ENCODE measurements at places on chromosomes 5 and 9.

- no peak for DNase-seq
Measured at GRCh38 chr5:91556-92263, at the start of gene PLEKHG4B. TSS of gene PLEKHG4B (plus strand) at chr5:92168. CDS start at chr5:92232, 64 bp downstream.

GRCh38 chr9:115211413-115212124 lies 93.6 kb upstream of the TNC start:
- no peak for DNase-seq

DNA sequence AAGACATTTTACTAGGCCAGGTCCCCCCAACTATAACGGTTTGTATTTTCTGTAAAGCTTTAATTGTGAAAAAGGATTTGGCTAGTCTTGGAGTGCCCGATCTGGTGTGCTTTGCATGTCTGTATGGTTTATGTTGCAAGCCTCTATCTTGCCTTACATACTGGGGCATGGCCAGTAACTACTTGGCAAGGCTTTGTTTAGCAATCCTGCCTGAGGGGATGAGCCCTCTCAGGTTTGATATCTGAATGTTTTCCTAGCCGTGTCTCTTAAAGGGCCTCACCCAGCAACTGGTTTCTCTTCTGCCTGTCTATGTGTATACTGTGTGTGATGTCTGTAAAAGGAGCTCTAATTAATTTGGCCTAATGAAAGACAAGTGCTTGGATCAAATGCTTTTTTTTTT lies 61.3 kb upstream of the SPINK5 start:
- no peak for DNase-seq

DNA sequence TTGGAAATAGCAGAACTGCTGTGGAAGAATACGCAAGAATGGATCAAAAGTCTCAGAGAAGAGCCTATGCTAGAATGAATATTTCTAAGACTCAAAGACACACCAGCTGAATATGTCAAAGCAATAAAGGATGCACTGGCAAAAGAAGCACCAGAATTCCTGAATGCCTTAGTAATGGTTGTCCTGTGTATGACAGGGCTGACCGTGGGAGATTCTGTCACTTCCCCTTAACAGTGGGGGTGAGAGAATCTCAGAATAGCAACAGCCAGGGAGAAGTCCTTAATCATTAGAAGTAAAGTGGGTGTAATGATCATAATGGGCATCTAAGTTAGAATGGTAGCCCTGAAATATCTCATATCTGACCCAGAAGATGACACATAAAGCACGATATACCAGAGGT lies 14.6 kb upstream of the PRR16 start:
- DNase-seq: no peak

- DNase-seq: no peak
Measured at GRCh38 chr9:93200989-93201334, 17.0 kb downstream of the WNK2 start.

DNA sequence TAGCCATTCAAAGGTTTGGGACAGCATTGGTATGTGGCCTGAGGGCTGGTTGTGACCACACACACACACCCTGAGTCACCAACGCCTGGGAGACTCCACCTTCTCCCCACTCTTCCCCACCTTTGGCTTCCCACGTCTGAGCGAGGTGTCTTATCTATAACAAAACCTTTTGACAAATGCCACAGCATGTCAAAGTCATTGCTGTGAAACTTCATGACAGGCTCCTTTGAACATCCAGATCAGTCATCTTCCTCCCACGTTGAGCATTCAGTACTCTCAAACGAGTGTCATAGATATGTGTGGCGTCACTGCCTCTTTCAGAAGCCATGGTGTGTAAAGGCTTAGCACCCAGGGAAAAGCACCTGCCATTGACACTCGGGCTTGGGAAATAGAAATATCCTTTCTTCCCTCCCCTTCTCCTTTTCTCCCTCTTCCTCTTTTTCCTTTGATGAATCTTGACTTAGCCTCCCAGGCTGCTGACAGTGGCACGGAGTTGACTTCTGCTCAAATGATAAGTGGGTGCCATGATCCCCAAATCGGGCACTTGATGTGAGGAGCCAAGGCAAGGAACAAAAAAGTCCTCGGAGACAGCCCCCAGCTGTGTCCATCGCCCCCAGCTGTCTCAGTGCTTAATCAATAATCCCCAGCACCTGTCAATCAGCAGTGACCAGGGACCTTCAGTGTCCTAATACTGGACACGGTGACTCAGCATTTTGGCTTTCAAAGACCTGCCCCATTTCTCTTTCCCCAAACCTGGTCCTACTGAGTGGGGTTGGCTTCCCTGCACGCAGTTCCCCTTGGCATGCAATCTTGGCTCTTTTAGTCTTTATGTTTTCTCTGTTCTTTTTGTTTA lies 114.8 kb downstream of the FGF18 start:
- DNase-seq: no peak

DNA sequence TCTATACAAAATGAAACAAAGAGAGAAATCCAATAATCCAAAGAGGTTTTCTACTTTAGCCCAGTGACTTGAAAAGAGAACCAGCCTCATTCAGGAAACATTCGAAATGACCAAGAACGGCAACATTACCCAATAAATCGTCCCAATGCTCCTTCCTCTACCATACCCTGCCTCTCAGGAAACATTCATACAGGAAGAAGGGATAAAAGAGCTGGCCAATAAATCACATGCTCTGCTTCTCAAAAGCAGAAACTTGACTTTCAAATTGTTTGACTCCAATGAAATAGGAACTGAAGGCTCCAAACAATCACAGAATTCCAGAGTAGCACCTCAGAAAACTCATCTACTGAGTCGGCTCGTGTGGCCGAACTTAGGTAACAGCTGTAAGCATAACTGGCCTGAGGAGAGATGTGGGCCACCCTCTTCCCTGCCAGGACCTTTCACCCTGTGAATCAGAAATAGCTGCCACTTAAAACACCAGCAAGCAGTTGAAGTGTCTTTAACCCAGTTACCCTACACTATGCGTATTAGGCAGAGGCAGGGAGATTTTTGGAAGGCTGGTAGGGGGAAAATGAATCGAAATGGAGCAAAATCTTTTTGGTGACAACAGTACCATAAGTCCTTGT lies 14.6 kb downstream of the ARL15 start:
- DNase-seq: no peak

- DNase-seq: peak; percentile 3
Measured at GRCh38 chr5:112183103-112183711, 235.9 kb downstream of the EPB41L4A start.

DNA sequence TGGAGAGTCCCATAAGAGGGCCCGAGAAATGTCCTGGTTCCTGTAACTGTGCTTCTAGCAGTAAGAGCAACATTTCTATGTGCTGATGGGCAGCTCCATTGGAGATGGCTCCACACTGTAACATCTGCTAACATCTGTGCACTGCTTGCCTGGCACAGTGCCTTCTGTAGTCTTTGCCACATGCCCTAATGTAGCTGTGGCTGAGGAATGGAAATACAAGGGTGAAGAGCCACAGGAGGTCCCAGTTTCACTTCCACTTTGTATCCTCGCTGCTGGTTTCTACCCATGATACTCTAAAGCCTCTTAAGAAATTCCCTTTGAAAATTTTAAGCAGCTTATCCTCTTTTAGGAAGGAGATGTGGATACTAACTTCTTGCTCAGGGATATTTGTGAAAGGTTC lies 97.4 kb downstream of the HOMER1 start:
- DNase-seq: no peak

DNA sequence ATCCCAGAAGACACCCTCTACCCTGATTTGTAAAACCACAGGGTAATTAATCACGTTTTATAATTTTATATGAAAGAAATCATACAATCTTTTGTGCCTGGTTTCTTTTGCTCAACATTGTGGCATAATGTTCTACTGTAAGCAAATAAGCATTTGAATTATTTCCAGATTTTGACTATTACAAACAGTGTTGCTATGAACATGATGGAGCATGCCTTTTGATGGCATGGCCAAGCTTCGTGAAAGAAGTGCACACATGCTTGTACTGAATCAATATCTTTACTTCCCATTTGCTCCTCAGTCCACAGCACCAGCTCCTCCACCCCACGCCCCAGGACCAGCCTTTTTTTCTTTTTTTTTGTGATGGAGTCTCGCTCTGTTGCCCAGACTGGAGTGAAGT lies 29.9 kb downstream of the ACSL6 start:
- no peak for DNase-seq

DNA sequence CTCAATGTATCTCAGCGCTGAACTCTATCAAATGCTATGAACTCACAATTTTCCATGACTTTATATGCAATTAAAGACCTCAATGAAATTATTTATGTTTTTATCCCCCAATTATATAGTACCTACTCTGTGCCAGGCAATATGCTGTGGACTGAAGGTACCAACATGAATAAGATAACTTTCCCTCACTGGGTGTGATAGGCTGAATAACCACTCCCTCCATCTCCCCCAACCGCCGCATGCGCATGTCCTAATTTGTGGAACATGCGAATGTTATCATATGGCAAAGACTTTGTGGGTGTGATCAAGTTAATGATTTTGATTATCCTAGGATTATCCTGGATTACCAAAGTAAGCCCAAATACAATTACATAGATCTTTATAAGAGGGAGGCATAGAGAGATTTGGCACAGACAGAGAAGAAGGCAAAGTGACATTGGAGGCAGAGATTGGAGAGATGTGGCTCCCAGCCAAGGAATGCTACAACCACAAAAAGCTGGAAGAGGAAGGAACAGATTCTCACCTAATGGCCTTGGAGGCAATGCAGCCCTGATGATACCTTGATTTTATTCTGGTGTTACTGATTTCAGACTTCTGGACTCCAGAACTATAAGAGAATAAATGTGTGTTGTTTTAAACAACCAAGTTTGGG lies 149.1 kb upstream of the VCAN start:
- no peak for DNase-seq

DNA sequence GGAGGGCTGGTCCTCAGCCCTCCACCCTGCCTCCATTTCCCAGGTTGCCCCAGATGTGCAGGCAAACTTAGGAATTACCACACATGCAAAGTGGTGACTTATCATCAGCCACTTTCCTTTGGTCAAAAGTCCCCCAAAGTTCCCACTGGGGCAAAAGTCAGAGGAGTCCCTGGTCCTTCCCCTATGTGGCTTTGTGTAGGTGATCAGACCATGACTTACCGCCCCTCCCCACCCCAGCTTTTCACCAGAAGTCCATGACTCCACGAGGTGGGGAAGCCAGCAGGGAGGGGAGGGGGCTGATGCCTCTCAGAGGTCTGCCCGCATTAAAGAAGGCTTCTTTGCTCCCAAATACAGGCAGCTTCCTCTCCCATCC lies 5.8 kb downstream of the TRAF1 start:
- no peak for DNase-seq

DNA sequence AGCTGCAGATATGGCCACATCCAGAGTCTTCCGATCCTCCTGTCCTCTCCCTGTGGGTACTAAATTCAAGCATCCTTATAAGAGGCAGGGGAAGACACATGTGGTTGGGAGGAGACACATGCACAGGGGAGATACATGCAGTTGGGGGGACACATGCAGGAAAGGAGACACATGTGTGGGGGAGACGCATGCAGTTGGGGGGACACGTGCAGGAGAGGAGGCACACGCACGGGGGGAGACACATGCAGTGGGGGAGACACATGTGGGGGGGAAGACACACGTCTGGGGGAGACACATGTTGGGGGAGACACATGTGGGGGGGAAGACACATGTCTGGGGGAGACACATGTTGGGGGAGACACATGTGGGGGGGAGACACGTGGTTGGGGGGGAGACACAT lies 21.2 kb upstream of the OLFM1 start:
- DNase-seq: no peak

DNA sequence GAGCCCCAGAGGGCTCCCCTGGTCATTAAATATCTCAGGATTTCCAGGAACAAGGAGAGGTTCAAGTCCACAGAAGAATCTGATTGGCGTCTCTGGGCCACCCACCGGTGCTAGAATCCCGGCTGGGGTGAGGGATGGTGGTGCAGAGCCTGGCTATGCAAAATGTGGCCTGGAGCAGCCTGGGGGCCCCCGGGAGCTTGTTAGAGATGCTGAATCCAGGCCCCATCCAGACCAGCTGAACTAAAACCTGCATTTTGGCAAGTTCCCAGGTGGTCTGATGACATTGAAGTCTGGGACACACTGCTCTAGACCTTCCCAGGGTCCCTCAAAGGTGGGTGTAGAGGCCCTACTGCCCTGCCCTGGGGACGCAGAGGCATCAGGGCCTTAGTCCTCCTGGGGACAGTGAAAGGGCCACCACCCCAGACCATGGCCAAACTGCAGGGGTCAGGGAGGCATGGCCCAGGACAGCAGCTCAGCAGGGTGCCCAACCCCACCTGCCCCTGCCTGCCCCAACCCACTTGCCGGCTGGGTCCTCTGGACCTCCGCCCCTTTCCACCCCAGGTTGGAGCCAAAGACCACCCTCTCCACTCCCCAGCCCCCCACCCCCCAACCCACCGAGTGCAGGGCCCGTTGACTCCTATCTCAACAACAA lies 34.7 kb downstream of the ADAMTS2 start:
- DNase-seq: no peak

GRCh38 chr5:131854134-131854533 lies 57.3 kb upstream of the FNIP1 start:
- no peak for DNase-seq

GRCh38 chr5:95102687-95103086 lies 182.2 kb downstream of the MCTP1 start:
- no peak for DNase-seq

GRCh38 chr9:91818225-91818585 lies 131.8 kb downstream of the ROR2 start:
- no peak for DNase-seq

DNA sequence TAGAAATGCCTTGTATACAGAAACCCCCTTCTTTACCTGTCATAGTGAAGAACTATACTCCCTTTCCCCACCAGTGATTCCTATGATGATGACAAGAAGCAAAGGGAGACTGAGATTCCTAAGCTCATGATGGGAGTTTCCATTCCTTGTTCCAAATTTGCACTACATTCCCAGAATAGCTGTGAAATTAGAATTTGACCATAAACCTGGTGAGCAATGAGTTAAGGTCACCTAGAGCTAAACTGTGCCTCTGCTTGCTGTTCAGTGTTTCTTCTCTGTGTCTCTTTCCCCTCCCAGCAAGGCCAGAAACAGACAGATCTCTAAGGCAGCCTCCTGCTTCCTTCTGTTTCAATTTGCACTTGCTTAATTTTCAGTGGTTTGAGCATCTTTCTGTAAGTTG lies 332.1 kb downstream of the PIK3R1 start:
- DNase-seq: no peak

- DNase-seq: no peak
Measured at GRCh38 chr5:138972230-138972629, 97.1 kb upstream of the LRRTM2 start.

- DNase-seq: no peak
Measured at GRCh38 chr9:78448960-78449673, 152.2 kb downstream of the PSAT1 start.

DNA sequence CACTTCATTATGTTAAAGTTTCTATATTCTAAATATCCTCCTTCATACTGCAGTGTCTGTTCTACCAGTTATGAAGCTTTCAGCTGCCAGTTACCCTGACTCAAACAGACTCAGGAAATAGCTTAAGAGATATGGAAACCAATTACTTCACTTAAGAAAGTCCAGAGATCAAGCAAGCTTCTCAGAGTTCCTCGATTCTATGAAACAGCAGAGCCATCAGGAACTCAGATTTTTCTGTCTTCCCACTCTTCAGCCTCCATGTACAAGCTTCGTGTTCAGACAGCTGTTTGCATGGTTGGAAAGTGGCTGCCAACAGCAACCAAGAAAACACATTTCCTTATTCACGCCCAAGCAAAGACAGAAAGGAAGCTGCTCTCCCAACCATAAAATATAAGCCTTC lies 216.1 kb downstream of the ACTL7B start:
- DNase-seq: no peak

- DNase-seq: no peak
Measured at GRCh38 chr5:23139338-23140171, 286.4 kb upstream of the CDH12 start.

- no peak for DNase-seq
Measured at GRCh38 chr5:73286896-73287295, 113.9 kb downstream of the TMEM174 start.

Data from nucleus accumbens (tissue), 56 donors.